ENCODE measurements at places on chromosomes 5 and 9.

DNA sequence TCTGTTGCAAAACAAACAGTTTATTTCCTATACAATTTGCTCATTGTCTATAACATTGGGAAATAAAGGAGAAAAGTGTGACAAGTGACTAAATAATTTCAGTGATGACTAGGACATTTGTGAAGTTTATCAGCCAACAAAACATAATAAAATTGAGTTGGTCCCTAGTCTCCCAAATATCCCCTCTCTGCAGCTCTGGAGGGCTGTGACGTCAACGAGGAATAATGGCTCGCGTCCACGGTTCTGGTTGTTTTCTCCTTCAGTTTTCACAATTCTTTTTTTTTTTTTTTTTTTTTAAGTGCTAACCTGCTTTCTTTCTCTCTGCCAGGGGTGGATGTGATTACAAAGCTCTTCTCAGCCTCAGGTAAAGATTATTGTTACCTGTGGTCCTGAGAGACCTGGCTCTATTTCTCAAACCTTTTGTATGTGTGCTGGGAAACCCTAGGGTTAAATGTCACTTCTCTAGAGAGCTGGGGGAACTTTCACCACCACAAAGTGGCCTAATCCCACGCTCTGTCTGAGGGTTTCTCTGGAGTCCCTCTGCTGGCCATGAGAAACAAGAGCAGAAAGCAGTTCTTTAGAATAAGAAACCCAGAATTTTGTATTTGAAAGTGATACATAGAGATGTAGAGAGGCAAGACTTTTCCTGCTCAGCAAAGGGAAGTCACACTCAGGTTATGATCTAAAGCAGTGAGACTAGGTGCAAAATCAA lies 36.2 kb upstream of the ANKRD55 start:
- no peak for DNase-seq

DNA sequence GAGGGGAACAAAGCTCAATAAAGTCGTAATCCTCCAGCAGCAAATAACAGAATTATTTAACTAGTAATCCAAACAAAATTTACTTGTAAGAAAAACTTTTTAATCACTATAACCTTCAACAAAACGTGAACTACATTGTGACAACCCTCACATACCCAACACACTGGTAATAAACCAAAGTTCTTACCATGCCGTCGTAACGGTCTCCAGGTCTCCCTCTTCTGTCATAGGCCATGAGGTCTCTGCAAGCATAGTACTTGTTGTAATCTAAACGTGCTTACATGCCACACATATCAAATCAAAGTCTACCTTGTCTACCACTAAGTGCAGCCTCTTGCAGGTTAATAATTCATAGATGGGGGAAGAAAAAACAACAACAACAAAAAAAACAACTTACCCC lies 8.5 kb downstream of the HNRNPK start:
- no peak for DNase-seq

GRCh38 chr5:40321514-40321913 lies 358.2 kb upstream of the PTGER4 start:
- no peak for DNase-seq

GRCh38 chr5:113061846-113062780 lies 85.5 kb downstream of the DCP2 start:
- no peak for DNase-seq

DNA sequence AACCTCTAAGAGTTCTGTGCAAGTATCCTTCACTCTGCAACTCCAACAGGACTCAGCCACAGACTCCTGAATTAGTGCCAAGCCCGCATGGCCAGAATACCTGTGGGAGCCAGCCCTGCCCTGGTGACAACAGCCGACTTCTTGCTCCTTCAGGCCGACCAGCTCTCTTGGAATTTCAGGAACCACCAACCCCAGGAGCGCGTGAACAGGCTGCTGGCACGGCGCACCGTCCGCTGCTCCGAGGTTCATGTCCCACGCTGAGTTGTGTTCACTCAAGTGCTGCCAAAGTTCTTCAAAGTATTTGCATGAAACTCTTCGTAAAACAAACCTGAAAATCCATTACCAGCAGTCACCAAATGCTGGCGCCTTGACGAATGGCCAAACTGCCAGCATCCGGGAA lies 232.8 kb downstream of the NR2F1-AS1 start:
- no peak for DNase-seq

- no peak for DNase-seq
Measured at GRCh38 chr9:92414566-92414965, 9.7 kb downstream of the OMD start.

- no peak for DNase-seq
Measured at GRCh38 chr9:114551750-114552685, 35.6 kb upstream of the ATP6V1G1 start.

GRCh38 chr5:149747833-149748366 lies 17.8 kb downstream of the PPARGC1B start:
- DNase-seq: no peak

DNA sequence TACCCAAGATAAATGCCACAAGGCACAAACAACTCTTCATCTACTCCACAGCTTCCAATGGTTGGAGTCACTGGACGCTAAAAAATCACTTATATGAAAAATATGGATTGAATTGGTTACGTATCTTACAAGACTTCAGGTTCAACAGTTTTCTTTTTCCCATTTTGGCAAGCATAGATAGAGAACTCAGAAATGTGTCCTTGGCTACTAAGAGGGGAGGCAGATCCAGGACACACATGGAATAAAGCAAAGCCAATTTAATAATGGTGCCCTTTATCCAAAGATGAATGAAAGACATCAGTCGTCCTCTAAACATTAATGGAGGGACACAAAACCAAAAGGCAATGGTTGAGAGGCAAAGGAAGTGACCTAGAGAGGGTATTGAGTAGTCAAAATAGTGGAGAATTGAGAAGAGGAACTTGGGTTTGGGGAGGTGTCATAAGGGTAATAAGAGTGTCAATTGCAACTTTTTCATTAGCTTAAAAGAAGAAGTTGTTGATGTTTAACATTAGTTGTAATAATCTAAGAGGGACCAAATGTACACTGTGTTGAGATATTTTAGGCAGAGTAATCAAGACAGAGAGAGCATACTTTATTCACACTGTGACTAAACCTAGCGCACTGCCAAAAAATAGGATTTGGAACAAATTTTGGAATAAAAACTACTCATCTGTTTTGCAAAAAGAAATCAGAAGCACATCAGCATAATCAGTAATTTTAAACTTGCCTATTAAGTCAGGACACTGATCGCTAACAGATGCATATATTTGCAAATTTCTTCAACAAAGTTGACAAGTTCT lies 308.2 kb downstream of the ARL15 start:
- no peak for DNase-seq

DNA sequence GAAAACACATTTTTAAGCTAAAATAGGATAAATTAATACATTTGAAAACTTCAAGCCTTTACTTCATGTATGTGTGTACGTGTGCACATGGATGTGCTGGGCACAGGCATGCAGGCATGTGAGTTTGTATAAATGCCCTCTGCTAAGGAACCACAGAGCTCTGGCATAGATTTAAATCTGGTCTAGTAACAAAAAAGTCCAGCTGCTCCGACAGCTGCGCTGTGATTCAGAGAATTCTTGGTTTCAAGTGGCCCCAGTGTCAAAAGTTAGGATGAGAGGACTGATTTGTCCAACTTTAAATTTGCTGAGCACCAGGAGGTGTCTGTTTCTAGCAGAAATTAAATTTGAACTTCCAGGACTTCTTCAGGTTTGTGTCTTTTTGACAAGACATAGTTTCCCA lies 203.7 kb upstream of the TUT7 start:
- no peak for DNase-seq

DNA sequence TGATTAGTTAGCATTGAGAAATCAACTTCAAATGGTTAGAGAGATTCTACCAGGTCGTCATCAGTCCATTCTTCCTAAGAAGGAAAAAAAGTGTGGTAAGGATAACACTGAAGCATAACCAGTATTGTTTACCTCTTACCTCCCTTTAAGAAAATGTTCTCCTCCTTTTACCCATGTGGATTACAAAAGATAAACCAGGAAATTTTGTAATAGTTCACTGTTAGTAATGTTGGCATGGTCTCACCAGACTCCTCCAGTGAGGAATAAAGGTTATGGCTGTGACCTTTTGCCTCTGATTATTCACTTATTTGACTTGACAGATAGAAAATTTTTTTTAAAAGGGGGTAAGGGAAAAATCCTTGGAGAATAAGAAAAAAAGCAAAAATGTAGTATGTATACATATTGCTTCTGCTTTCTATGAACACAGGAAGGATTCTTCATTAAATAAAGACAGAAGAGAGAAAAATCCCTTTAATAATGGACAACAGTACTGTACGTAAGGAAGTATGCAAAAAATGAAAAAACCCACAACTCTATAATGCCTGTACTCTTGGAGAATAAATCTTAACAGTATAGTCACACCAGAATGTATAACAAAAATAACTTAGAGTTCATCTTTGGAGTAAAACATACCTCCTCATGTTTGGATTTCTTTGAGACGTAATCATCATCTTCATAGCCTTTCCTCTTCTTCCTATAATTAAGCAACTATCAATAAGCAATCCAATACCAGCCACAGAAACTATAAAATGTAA lies 18.1 kb downstream of the CCNH start:
- DNase-seq: no peak

DNA sequence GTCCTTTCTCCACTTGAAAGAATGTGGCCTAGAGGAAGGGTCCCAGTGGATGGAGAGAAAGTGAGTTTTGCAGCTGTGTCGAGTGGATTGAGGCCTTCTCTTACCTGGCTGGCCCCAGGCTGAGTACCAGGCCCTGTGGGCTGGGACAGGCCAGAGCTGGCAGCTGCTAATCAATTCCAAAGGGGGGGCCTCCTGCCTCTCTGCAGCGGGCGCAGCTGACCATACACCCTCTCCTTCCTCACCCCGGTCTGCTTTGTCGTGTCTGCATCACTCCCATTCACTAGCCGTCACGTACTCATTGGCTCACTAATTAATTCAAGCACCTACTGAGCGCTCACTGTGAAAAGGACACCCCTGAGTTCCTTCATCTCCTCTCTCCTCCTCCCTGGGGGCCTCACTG lies 58.4 kb upstream of the PITX1 start:
- no peak for DNase-seq

DNA sequence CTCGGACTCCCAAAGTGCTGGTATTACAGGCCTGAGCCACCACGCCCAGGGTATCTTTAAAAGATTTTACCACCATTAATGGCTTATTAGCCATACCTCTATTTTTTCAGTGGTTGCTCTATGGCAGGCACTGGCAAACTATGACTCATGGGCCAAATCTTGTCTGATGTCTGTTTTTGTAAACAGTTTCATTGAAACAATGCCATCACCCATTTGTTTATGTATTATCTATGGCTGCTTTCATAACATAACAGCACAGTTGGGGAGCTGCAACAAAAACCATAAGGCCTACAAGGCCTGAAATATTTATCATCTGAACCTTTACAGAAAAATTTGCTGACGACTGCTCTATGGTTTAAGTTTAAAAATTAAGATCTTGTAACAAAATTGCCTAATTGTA lies 66.8 kb downstream of the SLC38A9 start:
- DNase-seq: no peak

GRCh38 chr9:18829873-18830272 lies 203.1 kb downstream of the SAXO1 start:
- no peak for DNase-seq

DNA sequence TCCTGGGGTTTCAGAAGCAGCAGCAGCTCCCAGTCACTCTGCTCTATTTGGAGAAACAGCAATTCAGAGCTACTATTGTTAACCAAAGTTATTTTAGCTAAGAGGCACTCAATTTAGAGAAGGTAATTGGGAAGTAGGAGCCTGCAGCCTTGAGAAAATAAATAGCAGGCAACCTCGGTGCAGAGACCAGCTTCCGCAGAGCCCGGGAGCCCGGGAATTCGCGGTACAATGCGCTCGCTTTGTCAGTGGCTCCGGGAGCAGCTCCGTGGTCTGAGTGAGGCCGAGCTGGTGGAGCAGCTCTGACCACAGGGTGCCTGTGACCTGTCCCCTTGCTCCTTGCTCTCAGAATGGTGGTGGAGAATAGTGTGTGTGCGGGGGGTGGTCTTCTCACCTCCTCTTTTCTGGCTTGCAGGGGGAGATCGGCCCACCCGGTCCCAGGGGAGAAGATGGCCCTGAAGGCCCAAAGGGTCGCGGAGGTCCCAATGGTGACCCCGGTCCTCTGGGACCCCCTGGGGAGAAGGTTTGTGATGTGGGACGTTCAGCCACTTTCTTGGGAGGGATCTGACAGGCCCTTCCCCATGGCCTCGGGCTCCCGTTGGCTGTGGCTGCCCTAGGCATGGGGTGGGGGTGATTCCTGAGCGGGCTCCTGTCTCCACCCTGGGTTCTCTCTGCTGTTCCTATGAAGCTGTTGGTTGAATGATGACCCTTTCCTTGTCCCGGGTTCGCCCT lies 95.9 kb upstream of the FCN2 start:
- no peak for DNase-seq

DNA sequence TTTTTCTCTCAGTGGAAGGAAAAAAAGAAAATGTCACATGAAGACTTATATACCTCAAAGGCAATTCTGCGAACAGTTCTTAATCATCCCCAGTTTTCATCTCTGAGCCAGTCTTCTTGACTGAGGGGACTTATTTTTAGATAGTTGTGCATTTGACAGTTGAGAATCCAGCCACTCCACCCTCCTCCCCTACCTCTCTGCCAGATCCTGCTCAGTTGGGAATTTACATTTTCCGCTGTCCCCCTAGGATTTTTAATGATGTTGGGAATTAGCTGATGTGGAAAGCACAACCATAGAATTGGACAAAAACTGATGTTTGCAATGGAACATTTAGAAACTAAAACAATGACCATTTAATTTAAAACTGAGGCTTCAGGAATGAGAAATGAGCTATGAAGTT lies 194.3 kb upstream of the PIK3R1 start:
- no peak for DNase-seq

- no peak for DNase-seq
Measured at GRCh38 chr5:149422366-149423048, 43.4 kb upstream of the IL17B start.

DNA sequence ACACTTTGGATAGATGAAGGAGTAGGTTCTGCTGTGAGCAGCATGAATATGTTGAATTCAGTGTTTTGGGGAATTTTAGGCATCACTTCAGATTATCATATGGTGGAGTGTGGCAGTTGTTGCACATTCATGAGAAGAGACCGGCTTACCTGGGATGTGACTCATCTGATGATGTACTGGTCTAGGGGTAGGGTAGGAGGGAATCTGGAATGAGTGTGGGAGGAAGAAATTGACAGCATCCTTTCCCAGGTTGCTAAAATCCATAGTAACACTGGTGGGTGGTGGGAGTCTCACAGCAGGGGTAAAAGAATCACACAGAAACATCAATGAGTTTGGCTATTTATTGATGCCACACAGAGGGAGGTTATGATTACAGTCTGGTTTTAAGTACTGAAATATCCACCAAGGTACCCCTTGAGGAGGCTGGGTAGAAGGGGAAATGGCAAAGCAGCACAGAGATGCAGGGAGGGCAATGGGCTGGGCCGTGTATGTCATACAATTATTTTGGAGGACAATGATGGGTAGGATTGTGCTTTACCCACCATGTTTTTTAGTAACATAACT lies 82.5 kb downstream of the TARS1 start:
- DNase-seq: no peak

DNA sequence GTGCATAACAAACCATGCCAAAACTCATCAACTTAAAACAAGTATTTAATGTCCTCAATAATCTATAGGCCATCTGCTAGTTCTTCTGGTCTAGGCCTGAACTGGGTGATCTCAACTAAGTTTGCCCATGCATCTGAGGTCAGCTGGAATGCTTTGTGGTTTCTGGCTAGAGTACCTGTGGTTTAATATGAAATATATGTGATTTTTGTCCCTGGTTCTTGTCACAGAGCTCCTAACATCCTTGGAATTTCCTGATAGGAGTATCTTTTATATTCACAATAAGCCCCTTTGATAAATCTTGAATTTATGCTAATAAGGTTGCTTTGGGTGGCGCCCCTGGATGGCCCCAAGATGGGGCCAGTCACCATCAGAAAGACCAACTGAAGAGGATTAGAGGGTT lies 535.9 kb downstream of the DNAH5 start:
- DNase-seq: no peak

- no peak for DNase-seq
Measured at GRCh38 chr5:136035837-136036236, 7.0 kb downstream of the TGFBI start.
